Breast epithelium (tissue), 4 donors: ENCODE measurements at places on chromosomes 7 and 10. TPM values are rescaled to one million over a fixed set of nuclear protein-coding genes. Genes with fewer than 3 reads are reported as not detected.

DNA sequence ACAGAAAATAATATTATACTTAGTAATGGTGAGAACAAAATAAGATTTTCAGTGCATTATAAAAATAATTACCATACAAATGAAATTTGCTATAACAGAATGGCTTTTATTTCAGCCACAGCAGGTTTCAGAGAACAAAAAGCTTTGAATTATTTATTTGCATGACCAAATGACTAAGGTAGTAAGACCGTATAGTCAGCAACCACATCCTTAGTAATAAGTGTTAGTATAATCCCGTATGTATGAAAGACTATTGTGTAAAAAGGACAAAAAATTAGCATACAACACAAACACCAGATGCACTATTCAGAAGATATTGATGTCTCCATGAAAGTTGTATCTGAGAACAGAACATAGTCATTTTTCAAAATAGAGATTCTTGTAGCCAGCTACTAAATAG lies 12.2 kb downstream of the PDZD8 start:
- no peak overlapping the region for H3K4me3 ChIP-seq
- no peaks in the 10 kb centered on the region for H3K36me3 ChIP-seq
- H3K27ac ChIP-seq: no peak overlapping the region
- H3K27me3 ChIP-seq: no peaks in the 10 kb centered on the region

DNA sequence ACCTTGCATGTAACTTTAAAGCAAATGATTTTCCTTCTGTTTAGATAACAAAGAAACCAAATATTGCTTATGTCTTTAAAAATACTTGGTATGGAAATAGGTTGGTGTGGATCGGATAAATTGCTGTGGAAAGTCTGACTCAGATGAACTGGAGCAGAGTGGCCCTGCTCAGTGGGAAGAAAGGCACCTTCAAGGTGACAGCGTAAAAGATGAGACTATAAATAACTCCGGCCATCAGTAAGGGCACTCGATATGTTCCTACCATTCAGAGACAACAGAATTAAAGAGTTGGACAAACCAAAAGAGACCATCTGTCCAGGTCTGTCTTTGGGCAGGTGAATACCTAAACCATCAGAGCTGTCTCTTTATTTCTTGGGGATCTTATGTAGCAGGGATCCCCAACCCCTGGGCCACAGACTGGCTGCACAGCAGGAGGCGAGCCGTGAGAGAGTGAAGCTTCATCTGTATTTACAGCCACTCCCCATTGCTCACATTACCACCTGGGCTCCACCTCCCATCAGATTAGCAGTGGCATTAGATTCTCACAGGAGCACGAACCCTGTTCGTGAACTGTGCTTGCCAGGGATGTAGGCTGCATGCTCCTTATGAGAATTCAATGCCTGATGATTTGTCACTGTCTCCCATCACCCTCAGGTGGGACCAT lies 357.1 kb downstream of the PRPF18 start:
- no peaks in the 10 kb centered on the region for H3K36me3 ChIP-seq
- H3K27ac ChIP-seq: no peak overlapping the region
- H3K4me3 ChIP-seq: no peak overlapping the region
- H3K27me3 ChIP-seq: no peaks in the 10 kb centered on the region
- no peaks in the 10 kb centered on the region for H3K4me1 ChIP-seq

GRCh38 chr10:75530299-75530698 lies 98.9 kb downstream of the LRMDA start:
- no peak overlapping the region for H3K4me3 ChIP-seq
- H3K4me1 ChIP-seq: no peaks in the 10 kb centered on the region
- no peak for DNase-seq
- no peak overlapping the region for H3K27ac ChIP-seq
- no peaks in the 10 kb centered on the region for H3K27me3 ChIP-seq

DNA sequence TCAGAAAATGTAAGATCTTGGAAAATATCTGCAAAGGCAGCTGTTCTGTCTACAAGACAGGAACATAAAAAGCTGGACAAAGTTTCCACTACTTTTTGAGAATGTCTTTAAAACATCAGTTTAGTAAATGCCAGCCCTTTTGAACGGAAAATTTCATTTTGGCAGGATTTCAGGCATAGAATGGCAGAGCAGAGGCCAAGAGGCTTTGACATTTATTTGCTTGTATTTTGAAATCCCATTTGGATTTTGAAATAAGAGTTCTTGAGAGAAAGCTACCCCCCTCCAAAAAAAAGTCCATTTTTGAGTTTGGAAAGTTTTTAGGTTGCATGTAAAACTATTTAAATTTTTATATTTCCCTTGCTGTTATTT lies 3.1 kb upstream of the ETV1 start:
- no peaks in the 10 kb centered on the region for H3K27me3 ChIP-seq
- no peaks in the 10 kb centered on the region for H3K36me3 ChIP-seq
- no peaks in the 10 kb centered on the region for H3K4me1 ChIP-seq
- peak overlapping the region; percentile 74 for H3K4me3 ChIP-seq
- no peak for DNase-seq
- H3K27ac ChIP-seq: peak overlapping the region; percentile 96

DNA sequence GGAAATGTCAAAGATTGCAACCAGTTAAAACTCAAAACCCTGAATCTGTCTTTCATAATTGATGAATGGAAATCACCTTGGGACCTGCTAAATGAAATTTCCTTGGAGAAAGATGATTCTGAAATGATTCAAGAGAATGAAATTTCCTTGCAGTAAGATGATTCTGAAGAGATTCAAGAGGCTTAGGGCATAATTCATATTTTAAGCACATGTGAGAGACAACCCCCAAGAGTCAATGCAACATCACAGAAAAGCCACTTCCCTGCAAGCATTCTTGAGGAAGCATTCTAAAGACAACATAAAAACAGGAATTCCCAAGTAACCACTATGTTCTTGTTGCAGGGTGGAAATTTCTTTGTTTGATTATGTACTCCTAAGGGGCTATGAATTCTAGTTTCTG lies 113.7 kb downstream of the RELN start:
- H3K4me1 ChIP-seq: no peaks in the 10 kb centered on the region

DNA sequence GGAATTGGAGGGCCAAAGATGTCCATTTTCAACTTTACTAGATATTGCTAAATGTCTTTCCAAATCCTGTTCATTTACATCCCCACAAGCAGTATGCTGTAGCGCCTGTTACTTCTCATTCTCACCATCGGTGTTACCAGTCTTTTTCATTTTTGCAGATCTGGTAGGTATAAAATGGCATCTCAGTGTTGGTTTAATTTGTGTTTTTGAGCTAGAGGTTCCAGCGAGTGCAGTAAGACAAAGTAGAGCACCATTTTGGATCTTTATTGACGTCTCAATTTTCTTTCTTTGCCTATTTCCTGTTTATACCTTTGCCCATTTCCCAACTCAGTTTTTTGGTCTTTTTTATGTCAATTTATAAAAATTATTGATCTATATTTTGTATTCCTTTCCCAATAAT lies 55.6 kb downstream of the NRF1 start:
- no peak overlapping the region for H3K27ac ChIP-seq
- DNase-seq: no peak
- H3K4me1 ChIP-seq: no peaks in the 10 kb centered on the region
- no peaks in the 10 kb centered on the region for H3K27me3 ChIP-seq

DNA sequence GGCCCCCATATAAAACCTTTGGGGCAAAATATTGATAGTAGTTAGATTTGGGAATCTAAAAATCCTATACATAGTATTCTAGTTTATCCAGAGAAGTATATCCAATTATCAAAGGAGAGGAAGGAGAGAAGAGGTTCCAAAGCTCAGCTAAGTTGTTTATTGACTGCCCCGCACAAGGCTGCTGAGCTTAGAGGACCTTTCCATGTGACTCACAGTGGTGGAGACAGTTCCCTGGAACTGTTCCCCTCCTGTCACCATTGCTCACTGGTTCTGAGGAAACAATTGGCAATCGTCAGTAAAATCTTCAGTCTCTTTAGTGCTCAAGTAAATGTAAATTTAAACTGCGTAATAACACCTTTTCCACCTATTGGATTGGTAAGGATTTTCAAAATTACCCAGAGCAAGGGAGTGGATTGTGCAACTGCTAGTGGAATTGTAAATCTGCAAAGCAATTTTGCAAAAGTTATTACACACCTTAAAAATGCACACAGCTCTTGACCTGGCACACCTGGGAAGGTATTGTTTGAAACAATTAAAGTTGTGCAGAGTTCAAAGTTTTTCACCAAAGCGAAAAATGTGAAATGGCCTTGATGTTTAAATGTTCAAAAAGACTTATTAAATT lies 63.1 kb downstream of the EEPD1 start:
- no peak for DNase-seq
- H3K4me3 ChIP-seq: no peak overlapping the region
- H3K27ac ChIP-seq: no peak overlapping the region
- no peaks in the 10 kb centered on the region for H3K27me3 ChIP-seq

DNA sequence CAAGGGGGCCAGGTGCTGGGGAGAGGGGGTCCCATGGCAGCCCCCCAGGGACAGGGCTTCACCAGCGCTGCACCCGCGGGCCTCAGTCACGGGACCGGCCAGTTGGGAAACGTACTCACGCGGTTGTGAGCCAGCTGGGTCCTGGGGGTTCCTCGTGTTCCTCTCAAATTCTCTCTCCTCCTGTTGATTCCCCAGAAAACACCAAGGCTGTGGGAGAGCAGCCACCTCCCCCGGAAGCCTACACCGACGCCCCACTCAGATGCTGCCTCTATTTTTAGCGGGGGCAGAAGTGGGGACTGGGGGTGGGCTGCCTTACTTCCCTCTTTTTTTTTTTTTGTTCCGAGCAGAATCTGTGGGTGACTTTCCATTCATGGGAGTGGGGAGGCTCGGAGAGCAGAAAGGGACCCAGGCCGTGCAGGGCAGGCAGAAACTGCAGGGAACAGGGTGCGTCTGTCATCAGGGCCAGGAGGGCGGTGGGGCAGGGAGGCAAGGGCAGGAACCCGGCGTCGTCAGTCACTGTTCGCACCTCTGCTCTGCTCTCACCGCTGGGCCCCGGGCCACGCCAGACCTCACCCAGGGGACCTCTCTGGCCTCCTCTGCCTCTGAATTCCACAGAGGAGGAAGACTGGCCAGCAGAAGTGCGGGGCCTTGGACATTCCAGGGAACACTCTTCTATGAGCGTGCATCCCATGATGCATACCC lies 63.1 kb downstream of the CARD11 start:
- H3K27ac ChIP-seq: no peak overlapping the region
- peaks cover 7% of the 10 kb centered on the region for H3K4me1 ChIP-seq
- DNase-seq: no peak
- no peak overlapping the region for H3K4me3 ChIP-seq

GRCh38 chr10:12513003-12513365 lies 163.6 kb downstream of the CAMK1D start:
- H3K27me3 ChIP-seq: no peaks in the 10 kb centered on the region
- H3K36me3 ChIP-seq: no peaks in the 10 kb centered on the region
- DNase-seq: no peak
- no peak overlapping the region for H3K27ac ChIP-seq

DNA sequence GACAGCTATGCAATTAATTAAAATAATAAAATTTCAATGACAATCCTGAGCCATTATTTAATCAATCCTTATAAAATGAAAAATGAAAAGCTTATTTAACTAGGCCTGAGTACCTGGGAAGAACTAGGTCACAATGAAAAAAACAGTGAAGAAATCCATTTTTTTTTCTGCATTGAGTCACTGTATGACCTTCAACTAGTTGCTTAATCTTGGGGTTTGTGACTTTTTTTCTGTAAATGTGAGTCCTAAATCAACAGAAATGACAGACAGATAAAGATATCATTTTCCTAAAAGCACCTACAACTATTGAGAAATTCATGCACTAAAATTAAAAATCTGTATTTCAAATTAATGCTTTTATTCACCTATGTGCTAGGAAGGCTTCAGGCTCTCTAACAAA lies 96.8 kb downstream of the TMEM26 start:
- no peaks in the 10 kb centered on the region for H3K36me3 ChIP-seq
- H3K27me3 ChIP-seq: no peaks in the 10 kb centered on the region
- H3K27ac ChIP-seq: no peak overlapping the region
- H3K4me1 ChIP-seq: no peaks in the 10 kb centered on the region

DNA sequence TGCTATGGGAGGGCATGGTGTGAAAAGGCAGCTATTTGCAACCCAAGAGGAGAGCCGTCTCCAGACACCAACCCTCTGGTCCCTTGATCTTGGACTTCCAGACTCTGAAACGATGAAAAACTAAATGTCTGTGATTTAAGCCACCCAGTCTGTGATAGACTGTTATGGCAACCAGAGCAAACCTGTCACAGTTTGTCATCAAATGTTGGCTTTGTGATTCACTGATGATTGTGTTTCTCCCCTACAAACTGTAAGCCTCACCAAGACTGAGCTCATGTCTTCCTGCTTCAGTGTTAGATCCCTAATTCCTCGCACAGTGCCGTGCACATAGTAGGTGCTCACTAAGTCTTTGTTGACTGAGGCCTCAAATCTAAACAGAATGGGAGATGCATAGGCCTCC lies 224.6 kb upstream of the PITRM1 start:
- H3K4me1 ChIP-seq: no peaks in the 10 kb centered on the region
- DNase-seq: no peak
- no peak overlapping the region for H3K4me3 ChIP-seq

- no peaks in the 10 kb centered on the region for H3K4me1 ChIP-seq
- H3K27ac ChIP-seq: no peak overlapping the region
- no peaks in the 10 kb centered on the region for H3K36me3 ChIP-seq
- no peak overlapping the region for H3K4me3 ChIP-seq
- no peak for DNase-seq
Measured at GRCh38 chr7:31858055-31858454, 171.0 kb downstream of the PPP1R17 start.

DNA sequence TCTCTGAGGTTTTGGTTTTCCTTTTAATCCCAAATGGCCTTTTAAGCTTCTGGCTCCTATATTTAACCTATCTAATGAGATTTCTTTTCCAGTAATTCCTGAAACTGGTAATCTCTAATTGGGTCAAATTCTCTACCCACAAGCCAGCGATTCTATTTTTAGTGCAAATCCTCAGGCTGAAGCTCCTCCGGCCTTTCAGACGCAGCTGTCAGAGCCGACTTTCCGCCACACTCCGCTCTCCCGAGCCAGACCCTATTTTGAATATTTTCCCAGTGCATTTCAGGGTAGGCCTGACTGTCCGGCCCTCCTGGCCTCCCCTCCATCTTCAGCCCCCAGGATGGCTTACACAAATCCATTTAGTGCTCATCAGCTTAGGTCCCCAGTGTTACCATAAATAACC lies 9.7 kb upstream of the ADCY1 start:
- H3K4me3 ChIP-seq: no peak overlapping the region
- no peak overlapping the region for H3K27ac ChIP-seq
- no peak for DNase-seq
- no peaks in the 10 kb centered on the region for H3K27me3 ChIP-seq

MSS51 gene
- 2.6 TPM for total RNA-seq

SEMA4G gene
- 2.2 TPM for total RNA-seq

TMEM248 gene
- 119 TPM for total RNA-seq
